ENCODE measurements at places on chromosomes 5 and 9.

DNA sequence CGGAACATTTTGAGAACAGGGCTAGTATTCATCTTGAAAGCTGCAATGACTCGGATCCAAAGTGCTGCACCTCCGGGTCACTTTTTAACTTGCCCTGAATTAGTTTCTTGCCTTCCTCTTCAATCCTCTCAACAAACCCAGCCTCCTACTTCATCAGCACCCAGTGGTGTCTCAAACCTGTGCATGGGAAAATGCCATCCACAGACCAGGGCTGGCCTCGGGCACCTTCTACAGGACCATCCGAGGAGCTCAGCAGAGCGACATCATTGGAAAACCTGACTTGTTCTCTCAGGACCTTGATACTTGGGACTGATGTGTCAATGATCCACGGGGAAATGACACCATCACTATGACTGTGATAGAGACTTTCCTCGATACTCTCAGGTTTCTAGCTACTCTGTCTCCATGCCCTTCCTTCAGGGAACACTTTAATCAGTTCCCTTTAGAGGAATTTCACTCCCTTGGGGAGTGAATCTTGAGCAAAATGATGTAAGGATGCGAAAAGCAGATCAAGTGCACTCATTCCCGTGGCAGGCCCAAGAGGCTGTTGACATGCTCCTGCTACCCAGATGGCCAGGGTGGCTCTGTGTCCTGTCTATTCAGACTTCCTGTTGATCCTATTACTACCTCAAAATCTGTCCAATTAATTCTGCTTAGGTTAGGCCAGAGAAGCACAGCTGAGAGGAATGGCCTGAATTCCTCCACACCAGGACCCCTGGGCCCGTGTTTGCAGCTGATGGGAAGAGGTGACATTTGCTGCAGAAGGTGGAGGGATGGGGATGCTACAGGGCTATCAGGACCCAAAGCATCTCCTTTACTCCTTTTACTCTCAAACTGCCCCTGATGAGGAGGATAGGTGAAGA is 96.5 kb upstream of the SLC25A48 start:
- DNase-seq, result no peak

DNA sequence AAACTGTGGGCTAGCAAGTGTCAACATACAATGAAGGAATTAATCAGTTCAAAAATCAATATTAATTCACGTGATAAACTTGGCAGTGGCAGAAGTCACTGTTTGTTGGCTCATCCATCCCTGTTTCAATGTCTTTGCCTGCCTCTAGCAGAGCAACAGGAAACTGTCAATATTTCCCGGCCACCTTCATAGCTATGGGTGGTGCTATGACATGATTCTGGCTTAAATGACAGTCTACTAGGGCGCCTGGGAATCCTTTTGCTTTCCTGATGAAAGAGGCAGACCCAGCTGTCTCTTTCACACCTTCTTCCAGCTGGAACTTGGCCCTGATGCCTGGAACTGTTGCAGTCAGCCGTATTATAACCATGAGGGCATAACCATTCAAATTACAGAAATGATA is 72.1 kb upstream of the DNAH5 start:
- DNase-seq, result no peak

DNA sequence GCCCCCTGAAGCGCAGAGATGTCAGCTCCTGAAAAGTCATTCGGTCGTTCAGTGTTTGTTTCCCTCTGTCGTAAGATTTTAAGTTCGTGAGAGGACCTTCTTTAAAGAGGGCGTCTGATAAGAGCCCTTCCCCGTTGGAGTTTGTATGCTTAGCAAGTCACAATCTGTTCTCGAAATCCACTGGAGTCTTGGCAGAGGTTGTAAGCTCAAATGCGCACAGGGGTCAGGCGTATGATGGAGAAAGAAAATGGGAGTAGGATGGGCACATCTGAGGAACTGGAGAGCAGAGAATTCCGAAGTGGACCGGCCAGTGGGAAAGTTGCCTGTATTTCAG is 710 bp downstream of the HSD17B4 start:
- peak; percentile 38 for DNase-seq

DNA sequence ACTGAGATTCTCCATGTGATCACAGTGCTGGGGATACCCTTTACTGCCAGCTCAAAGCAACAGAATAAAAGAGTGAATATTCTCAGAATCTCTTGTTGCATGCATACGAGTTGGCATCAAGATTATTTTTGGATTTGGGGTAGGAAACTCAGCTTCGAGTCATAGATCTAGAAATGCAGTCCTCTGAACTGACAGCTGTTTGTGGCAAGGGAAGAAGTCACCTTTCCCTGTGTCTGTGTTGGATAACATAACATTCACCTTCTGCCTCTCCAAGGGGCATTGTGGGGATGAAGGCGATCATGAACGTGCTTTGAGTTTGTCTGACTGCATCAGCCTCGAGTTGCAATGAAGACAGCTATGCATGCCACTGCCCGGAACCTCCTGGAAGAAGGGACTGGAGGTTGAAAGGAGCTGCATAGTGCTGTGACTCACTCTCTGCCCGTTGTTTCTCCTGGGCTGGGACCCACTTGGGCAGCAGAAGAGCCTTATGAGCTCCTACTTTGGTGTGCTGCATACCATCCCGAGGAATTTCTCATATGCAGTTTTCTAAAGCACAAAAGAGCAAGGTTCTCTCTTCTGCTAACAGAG is 231.7 kb downstream of the ARHGAP26 start:
- peak; percentile 65 for DNase-seq

- no peak for DNase-seq
These were observed 96.4 kb upstream of the SPIN1 start for GRCh38 chr9:88291856-88292255.

GRCh38 chr5:131378721-131379541 is 115.1 kb downstream of the CDC42SE2 start:
- no peak for DNase-seq

GRCh38 chr5:172618574-172619365 is 22.3 kb upstream of the NEURL1B start:
- DNase-seq, result no peak

DNA sequence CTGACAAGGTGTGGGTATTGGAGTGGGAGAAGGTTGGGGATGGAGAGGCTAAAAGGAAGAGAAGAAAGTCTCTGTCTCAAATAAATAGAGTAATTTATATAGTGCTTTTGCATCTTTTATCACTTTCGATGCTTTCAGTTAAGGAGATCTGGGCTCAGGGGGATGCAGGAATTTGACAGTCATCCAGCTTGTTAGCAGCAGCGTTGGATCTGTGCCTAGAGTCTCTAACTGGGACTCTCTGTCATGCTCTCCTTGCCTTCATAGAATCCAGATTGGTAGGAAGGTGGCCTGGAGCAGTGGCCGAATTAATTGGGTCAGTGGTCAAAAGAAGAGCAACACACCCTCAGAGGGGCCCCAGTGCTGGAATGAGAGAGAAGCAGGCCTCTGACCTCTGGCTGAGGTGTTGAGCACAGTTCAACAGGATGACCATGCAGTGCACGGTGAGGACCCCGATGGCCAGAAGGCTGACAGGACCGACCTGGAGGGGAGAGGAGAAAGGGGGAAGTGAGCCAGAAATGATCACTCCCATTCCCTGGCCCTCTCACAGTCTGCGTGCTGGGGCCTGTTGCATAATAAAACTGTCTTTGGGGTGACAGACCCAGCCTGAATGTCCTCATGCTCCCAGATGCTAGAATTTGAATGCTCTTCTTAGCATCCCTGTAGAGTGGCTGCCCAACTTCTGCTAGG is 7.6 kb downstream of the SLC36A3 start:
- no peak for DNase-seq

- DNase-seq, result peak; percentile 69
These were observed 563 bp downstream of the SNAPC4 start for GRCh38 chr9:136399176-136400037.

DNA sequence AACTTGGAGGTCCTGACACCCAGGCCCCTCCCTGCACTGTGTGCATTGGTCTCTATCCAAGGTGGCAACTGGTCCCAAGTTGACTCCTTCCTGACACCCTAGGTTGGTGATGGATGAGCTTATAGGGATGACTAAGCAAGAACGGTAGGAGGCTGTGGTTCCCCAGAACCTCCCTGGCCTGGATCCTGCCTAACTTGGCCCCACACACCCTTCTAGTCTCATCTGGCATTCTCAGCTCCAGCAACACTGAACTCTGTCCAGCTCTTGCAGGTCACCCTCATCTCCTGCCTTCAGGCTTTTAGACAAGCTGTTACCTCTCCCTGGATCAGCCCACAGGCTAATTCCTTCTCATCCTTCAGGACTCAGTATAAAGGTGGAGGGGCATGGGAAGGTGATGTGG is 16.5 kb downstream of the AQP3 start:
- DNase-seq, result peak; percentile 41

DNA sequence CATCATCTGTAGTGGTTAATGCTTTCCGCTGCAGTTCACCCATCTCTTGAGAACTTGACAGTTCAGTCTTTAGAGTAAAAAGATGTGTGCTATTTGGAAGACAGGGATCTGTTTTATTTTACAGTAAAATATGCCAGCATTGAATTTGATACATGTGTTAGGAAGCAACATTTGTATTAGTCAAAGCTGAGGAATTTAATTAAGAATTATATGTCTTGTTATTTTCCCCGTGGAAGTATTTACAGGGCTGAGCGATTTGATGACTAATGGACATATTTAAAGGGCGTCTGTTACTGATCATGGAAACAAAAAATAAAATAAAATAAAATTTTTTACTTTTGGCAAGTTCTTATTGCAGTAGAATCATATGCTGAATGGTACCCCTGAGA is 101.3 kb downstream of the PAM start:
- DNase-seq, result peak; percentile 53

GRCh38 chr9:96169901-96170300 is 132.1 kb downstream of the HSD17B3 start:
- no peak for DNase-seq

DNA sequence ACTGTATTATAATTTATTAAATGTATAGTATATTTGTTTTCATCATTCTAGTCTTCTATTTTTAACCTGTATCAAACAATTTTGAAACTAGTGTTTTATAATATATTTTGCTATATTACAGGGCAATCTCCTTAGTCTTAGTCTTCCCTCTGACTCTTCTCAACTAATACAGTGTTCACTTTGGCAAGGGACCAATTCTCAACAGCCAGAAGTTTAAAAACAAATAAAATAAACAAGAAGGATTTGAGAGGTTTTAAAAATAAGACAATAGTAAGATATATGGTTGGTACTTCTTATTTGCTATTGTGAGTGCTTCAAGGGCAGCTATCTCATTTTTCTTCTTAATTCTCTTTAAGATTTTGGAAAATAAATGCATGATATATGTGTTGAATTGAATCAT is 167.2 kb downstream of the RAB3C start:
- no peak for DNase-seq

DNA sequence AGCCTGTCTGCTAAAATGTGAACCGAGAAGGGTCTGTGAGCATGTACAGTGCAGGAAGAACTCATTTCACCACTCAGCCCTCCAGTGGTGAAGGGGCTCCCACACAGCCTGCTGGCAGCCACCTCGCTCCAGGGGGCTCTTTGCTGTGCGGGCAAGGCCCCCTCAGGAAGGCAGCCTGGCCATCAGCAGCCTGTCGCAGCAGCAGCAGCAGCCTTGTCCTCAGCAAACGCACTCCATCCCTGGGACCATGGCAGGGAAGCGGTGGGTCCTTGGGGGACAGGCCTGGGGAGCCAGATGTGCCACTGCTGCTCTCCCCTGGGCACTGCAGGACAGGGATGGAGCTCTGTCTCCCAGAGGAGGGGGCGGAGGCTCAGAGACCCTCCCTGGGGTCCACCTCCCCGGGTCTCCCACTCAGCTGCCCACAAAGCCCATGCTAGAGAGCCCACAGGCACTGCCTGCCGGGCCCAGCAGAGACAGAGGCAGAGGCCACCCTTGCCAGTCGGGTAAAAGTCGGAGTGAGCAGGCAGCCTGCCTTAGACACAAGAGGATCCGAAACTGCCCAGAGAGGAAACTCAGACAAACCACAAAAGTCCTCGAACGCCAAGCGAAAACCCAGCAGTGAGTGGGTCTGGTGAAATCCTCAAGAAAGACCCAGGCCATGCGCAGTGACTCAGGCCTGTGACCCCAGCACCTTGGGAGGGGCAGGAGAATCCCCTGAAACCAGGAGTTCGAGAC is 8.0 kb downstream of the BRD3 start:
- no peak for DNase-seq

- DNase-seq, result no peak
These were observed 16.8 kb upstream of the PTGES start for GRCh38 chr9:129769669-129770068.

- DNase-seq, result no peak
These were observed 1.1 kb downstream of the ECM2 start for GRCh38 chr9:92534674-92535073.

- no peak for DNase-seq
These were observed 36.5 kb downstream of the KCNIP1 start for GRCh38 chr5:170540271-170540670.

- DNase-seq, result no peak
These were observed 3.6 kb downstream of the NEURL1B start for GRCh38 chr5:172644711-172645110.

- peak; percentile 18 for DNase-seq
These were observed 18.1 kb downstream of the SAR1B start for GRCh38 chr5:134614450-134615085.

DNA sequence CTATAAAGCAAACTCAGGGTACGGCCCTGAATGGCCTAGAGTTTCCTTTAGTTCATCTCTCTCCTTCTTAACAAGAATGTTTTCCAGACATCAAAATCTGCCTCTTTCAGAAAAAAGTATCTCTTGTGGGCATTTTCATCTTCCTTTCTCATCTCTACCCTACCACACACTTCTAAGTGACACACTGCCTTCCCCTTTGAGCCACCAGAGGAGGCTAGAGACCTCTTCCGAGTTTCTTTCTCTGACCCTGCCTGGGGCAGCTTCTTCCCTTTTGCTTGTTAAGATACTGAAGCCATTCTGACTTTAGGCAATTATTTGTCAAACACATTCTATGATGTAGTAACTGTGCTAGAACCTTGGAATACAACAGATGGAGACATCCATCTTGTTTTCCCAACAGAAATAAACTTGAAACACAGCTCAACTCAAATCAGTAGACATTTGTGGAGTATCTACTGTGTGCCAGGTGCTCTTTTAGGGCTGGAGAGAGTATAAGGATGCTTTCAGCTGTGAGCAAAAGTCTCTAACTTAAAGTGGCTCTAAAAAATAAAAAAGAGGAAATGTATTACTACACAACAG is 8.6 kb upstream of the SV2C start:
- DNase-seq, result no peak

Measured in AG20443 (cell line).